ENCODE measurements at places on chromosomes 4 and X. TPM values are rescaled to one million over a fixed set of nuclear protein-coding genes. Genes with fewer than 3 reads are reported as not detected.

- no peak for DNase-seq
These were observed 3.2 kb downstream of the HTRA3 start for GRCh38 chr4:8272472-8273428.

GPR101 gene
- not detected for total RNA-seq

PPP1R2C gene
- total RNA-seq: not detected

NIPAL1 gene
- 6.9 TPM for total RNA-seq

PPARGC1A gene
- total RNA-seq: 112 TPM

CA5B gene
- 8.3 TPM for total RNA-seq

DNA sequence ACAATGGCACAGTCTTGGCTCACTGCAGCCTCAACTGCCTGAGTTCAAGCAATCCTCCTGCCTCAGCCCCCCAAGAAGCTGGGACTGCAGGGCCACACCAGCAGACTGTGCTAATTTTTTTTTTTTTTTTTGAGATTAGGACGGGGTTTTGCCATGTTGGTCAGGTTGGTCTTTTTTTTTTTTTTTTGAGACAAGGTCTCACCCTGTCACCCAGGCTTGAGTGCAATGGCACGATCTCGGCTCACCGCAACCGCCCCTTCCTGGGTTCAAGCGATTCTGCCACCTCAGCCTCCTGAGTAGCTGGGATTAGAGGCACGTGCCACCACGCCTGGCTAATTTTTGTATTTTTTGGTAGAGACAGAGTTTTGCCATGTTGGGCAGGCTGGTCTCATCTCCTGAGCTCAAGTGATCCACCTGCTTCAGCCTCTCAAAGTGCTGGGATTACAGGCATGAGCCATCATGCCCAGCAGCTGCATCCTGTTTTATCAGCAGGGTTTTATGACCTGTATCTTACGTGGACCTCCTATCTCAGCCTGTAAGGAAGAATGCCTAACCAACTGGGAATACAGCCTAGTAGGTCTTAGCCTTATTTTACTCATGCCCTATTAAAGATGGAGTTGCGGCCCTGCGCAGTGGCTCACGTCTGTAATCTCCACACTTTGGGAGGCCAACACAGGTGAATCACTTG, 13.2 kb upstream of the MRPL1 start:
- DNase-seq: no peak

GRCh38 chrX:150227873-150228410, 135.2 kb upstream of the MAMLD1 start:
- DNase-seq: no peak

DNA sequence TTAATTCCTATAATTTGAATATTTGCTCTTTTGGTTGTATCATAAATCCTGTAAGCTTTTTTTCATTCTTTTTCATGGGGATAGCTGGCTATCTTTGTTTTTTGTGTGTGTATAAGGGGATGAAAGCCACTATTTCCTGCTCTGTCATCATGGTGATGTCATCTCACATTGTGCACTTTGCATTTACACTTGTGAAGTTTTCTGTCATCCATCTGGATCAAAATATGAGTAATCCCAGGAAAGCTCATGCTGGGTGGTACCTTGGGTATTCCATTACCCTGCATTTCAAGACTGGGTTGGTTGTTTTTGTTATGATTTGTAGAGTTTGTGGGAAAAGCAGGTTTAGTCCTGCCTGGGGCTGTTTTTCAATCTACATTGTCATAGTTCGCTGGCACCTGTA, 367.3 kb downstream of the CHIC1 start:
- DNase-seq: no peak

DNA sequence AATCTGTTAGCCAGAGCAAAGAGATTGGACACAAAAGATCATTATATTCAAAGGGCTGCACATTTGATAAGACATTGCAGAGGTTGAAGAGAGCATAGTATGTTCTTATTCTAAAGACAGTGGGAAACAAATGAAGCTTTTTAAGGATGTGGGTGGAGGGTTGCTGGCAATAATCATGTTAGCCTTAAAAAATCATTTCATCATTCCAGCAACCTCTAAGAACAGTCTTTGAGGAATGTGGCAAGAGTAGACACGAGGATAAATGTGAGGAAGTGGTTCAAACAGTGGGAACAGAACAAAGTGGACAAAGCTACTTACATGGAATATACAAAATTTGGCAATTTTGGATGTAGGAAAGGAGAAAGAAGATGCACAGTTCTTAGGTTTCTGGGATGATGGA, 167.3 kb upstream of the SPRY1 start:
- DNase-seq: no peak

NMU gene
- total RNA-seq: 6.2 TPM

GRCh38 chrX:72351606-72352334, 46.1 kb upstream of the CITED1 start:
- DNase-seq: peak; percentile 65

RAB39B gene
- total RNA-seq: 0.51 TPM

DNA sequence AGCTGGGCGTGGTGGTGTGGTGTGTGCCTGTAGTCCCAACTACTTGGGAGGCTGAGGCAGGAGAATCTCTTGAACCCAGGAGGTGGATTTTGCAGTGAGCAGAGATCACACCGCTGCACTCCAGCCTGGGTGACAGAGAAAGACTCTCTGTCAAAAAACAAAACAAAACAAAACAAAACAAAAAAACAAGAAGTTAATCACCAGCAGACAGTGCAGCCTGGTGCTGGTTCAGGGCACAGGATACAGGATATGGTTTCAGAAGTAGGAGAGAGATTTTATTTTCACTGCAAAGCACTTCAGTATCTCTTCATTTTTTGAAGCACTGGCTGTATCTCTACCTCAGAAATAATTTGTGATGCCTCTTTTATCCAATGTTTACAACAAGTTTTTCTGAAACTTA, 1222.9 kb upstream of the PRKX start:
- no peak for DNase-seq

DNA sequence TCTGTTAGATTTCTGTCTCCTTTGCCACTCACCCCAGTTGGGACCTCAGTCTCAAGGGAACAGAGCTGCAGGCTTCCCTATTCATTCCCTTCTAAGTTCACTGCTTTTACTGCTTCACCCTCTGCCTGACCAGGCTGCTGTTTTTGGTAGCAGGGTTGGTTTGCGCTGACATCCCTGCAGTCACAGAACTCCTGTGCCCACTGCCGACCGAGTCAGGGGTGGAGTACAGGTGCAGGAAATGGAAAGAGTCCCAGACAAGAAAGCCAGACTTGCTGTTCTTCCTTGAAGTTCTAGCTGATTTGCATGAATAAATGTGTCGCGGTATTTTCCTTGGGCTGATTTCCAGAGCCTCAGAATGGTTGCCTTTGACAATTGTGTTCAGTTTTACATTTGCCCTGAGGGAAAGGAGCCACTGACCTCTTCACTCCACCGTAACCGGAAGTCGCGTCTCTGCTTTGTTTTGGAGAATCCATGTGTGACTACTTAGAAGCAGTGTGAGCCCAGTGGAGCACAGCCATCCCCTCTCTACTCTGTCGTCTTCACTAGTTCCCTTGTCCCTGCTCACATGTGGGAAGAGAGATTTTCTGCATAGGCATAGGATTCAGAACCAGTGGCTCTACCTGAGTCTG, 84.8 kb downstream of the TNIP2 start:
- no peak for DNase-seq

DNA sequence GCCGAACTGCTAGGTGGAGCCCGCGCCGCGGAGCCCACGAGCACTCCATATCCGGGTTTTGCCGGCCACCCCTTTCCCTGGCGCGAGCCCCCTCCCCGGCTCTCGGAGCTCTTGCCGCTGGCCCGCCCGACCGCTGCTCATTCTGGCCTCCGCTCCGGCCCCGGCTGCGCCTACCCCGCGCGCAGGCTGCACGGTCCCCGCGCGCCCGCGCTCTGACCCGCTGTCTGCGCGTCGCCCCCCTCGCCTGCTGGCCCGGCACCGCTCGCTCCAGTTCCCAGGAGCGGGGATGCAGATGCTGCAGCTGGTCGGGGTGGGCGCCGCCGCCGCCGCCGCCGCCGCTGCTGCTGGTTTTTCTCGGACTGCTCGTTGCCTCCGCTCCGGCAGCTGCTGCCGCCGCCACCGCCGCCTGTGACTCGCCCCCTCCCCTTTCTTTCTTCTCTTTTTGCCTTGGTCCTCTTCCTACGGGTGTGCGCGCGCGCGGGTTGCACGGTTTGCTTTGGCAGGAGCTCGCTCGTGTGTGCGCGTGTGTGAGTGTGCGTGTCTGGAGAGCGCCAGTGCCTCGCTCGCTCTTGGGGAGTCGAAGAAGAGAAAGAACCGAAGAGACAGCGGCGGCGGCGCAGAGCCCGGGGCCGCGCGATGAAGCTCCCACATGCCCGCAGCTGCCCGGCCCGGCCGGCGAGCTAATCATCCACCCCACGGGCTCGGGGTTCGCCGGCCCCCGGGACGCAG, at the start of gene ADGRL3:
Gene ADGRL3, plus strand, starts transcription at position 140 of the 729 bp plus-strand sequence.
- DNase-seq: peak; percentile 91

DNA sequence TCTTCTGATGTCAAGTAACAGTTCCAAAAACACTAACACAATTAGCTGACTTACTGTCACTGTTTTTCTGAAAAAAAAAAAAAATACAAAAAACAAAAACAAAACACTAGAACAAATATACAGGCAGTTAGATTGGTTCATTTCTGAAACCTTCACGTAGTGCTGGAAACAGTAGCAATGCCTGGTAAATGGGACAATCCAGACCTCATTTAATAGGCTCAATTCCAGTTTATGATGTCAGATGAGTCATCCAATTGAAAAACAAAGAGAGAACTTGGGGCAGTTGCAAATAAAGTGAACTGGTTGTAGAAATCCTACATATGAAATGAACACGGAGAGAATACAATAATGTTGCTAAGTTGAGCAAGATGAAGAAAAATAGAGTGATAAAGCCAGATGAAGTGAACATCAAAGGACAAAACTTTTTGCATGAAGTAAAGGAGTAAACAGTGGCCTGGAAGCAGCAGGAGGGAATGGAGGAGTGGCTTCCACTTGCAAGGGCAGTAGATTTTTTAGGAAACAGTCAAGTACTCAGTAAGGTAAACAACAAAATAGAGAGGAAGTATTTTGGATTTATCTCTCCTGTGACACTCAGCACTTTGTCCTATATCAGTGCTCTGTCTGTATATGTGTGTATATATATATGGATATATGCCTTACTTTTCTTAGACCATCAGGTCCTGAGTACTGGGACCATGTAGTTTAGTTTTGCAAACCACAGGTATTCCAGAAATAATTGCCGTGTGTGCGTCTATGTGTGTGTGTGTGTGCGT, 39.3 kb upstream of the MAGEA10 start:
- DNase-seq: no peak

PAPSS1 gene
- total RNA-seq: 55.1 TPM

GAGE1 gene
- total RNA-seq: not detected

TMPRSS11B gene
- total RNA-seq: 84.9 TPM

DIAPH2 gene
- 33.0 TPM for total RNA-seq

DNA sequence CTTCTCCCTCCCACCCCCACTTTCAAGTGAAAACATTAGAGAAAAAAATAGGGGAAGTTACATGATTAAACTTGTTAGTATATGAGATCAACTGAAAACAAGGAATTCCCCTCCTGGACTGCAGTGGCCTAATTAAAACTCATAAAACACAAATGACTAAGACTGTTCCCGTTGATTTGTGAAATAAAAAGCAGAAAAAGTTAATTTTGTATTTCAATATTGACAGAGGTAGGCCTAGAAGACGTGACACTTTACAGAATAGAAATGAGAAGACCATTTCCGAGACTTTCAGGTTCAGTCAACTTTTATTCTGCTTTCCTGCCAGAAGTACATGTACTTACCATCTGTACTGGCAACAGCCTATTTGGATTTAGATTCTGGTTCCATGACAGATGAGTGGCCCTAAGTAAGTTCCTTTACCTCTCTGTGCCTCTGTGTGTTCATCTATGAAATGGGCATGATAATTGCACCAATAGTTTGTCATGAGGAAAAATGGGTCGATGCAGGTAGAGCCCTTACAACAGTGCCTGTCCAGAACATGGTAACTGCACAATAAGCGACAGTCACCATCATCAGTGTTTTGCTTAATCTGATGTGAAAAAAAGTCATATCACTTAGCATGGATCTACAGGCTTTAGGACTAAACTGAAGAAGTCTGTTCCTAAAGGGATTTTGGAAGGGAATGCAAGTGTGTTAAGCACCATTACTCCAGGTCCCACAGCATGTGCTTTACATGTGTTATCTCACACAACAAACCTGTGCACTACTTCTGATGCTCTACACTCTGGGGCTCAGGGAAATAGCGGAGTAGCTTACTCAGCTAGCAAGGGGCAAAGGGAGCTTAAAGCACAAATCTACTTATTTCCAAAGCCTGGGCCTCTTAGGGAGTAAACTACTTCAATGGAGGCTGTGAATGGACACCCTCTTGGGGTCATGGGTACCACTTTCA, 562.3 kb upstream of the DIPK2B start:
- no peak for DNase-seq

DNA sequence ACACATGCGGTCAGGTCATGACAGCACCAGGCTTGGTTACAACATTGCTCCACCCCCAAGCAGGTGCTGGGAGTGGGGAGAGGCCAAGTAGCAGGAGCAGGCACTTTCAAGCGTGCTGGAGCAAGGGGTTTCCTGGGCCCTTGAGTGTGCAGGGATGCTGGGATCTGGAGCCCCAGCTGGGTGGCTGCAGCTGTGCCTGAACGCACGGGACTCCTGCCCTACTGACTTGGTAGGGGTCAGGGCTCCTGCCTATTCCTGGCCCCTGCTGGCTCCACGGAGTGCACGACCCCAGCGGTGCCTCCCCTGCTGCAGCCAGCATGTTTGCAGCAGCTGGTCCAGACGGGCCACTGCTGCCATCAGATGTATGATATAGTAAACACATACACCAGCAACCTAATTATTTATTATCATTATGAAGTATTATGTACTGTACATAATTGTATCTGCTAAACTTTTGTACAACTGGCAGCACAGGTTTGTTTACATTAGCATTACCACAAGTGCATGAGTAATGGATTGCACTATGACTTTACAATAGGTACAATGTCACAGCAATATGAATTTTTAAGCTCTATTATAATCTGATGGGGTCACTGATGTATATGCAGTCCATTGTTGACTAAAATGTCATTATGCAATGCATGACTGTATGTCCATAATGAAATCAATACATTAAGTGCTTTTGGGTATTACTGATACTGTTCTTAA, 620.6 kb downstream of the RAPGEF2 start:
- DNase-seq: no peak

DNA sequence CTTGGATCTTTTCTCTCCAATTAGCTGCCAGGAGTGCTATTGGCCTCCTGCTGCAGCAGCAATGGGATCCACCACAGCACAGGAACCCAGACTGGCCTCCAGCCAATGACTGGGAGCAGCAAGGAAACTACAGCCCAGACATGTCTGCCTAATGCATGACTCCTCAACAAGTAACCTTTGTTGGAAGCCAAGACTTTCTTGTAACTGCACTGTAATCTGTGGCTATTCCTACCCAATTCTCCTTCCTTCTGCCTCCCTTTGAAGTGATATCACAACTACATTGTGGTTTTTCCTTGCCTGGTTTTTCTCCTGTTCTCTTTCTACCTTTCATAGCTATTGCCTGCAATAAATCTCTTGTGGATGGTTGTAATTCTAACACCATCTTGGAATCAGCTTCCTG, 39.8 kb downstream of the SNCA start:
- DNase-seq: no peak

GAGE12H gene
- total RNA-seq: not detected

- DNase-seq: no peak
These were observed 201.1 kb downstream of the OPHN1 start for GRCh38 chrX:68232206-68232605.

- DNase-seq: no peak
These were observed 15.8 kb upstream of the CXorf38 start for GRCh38 chrX:40663078-40663740.

IL15 gene
- 9.1 TPM for total RNA-seq

SMARCA1 gene
- 90.7 TPM for total RNA-seq

Measured in tongue (tissue), 3 donors.